ENCODE measurements at places on chromosomes 7 and 10.

GRCh38 chr10:65270969-65271368 lies 1654.9 kb upstream of the LRRTM3 start:
- no peak for DNase-seq

DNA sequence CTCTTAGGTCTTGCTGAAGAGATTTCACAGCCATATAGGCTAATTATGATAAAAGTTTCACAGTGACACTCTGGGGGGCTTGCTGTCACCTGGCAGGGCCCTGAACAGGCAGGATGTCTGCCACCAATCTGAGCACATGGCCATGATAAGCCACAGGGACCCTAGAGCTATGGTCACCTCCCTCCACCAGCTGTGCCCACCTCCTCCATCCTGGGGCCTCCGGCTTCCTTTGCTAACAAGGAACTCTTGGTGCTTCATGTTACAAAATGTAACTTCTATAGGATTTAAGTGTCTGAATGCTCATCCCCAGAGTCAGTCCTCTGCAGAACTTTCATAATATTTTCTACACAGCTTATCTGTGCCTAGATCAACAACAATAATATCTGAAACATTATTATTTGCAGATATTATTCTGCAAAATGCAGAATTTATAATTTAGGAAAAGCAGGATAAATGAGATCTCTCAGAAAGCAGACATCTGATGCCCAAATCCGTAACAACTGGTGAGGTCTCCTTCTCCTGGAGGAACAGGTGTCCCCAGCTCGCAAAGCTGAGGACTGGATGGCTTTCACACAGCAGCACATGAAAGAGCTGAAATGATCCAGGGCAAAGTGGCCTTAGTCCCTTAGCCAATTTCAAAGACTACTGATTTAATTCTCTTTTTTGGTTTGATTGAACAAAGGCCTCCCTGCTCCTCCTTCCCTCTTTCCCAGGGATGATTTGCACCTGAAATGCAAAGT lies 287.0 kb upstream of the AOAH start:
- DNase-seq: no peak

DNA sequence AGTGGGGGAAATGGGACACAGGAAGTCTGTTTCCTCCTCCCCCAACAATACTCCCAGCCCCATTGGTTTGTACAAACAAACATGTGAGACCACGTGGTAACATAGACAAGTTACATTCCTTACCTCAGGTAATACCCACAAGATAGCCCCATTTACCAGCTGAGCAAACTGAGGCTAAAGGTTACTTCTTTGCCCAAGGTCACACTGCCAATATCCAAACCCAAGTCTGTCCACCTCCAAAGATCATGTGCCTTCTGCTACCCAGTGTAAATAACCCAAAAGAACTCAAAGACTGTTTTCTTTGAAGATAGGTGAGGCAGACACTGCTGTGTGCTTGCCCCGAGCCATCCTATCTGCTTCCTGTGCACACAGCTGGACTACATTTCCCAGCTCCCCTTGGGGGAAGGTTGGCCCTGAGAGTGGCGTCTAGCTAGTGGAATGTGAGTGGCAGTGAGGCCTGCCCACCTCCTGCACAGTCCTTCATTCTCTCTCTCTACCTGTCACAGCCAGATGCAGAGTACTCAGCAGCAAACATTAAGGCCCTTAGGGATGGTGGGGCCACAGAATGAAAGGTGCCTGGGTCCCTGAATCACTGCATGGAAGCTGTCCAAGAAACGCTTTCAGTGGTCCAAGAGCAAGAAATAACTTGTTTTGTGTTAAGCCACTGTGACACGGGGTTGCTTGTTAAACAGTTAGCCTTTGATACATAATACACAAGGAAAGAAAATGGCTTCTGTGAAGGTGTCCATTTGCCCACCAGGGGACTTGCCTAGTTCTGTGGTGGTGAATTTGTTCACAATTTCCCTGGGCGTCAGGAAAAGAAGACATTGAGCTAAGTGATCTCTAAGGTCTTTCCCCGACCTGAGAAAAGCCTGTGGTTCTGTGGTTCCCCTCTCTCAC lies 257.7 kb upstream of the NFE2L3 start:
- no peak for DNase-seq

GRCh38 chr10:79286318-79286951 lies 60.8 kb upstream of the PPIF start:
- DNase-seq: no peak

- DNase-seq: peak; percentile 20
Observed at GRCh38 chr10:115092555-115093285, 445 bp upstream of the ATRNL1 start.

- DNase-seq: no peak
Observed at GRCh38 chr10:61986382-61986781, 84.9 kb downstream of the ARID5B start.

DNA sequence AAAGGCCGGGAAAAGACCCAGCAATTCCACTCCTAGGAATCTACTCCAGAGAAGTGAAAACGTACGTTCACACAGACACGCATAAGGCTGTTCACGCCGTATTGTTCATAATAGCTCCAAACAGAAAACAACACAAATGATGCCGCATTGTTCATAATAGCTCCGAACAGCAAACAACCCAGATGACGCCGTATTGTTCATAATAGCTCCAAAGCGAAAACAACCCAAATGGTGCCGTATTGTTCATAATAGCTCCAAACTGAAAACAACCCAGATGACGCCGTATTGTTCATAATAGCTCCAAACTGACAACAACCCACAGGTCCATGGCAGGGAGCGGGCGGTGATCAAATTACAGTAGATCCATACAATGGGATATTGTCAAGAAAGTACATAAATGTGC lies 85.2 kb upstream of the DNAAF5 start:
- no peak for DNase-seq

DNA sequence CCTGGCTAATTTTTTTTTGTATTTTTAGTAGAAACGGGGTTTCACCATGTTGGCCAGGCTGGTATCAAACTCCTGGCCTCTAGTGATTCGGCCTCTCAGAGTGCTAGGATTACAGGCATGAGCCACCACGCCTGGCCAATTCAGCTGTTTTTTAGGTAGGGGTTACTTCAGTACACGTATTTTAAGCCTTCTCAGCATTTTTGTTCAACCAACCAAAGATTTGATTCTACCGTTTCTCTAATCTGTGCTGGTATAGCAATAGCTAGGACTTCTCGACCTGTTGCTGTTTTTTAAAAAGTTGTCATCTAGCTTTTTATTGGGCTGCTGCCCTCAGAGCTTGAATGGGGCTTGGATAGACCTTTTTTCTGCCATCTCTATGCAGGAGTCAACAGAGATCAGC lies 34.9 kb downstream of the PROSER2 start:
- DNase-seq: no peak

- no peak for DNase-seq
Observed at GRCh38 chr7:107876916-107877315, 14.1 kb upstream of the DLD start.

DNA sequence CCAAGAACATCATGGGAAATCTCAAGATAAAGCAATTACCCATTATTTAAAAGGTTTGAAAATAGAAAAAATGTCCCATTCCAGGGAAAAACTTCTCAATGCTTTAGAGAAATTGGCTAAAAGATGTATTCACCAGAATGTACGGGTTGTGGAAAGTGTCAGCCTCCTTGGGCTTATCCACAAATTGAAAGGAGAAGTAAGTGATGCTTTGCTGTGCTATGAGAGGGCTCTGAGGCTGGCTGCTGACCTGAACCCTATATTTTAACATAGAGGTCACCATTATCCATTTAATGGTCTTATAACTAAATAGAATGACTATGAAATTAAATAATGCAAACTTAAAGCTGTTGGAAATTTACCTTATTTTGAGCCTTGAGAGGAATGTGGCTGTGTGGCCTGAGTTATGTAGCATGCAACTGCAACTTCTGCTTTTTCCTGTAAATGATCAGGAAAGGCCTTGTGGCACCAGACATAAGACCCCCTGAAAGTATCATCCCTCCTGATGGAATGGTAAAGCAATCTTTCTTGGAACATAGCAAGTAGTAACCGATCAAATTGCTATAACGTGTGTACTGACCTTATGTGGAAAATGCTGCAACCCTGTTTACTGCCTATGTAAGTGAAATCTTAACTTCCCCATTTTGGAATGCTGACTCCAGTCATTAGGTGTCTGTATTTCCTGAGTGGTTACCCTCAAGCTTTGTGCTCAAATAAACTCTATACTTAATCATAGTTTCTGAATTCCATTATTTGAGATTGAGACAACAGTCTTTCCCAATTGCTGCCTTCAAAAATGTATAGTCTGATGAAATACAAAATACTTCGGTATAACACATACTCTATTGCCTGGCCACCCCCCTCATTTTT lies 6.9 kb downstream of the IFIT1B start:
- DNase-seq: no peak

DNA sequence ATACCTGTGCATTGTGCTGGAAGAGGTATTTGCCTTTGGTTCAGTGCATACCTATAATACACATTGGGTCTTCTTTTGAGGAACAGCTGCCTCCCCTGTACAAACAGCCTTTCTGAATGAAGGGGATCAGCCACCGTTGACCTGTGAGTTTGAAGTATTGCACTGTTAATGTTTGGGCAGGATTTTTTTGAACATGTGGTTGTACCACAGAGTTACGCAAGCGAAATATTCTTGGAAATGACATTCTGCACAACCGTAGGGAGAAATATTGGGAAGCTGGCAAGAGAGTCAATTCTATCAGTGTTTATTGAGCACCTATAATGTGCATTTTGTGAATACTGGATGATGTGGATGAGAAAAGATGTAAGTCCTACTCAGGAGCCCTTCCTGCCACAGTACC lies 270.6 kb downstream of the AUTS2 start:
- no peak for DNase-seq

DNA sequence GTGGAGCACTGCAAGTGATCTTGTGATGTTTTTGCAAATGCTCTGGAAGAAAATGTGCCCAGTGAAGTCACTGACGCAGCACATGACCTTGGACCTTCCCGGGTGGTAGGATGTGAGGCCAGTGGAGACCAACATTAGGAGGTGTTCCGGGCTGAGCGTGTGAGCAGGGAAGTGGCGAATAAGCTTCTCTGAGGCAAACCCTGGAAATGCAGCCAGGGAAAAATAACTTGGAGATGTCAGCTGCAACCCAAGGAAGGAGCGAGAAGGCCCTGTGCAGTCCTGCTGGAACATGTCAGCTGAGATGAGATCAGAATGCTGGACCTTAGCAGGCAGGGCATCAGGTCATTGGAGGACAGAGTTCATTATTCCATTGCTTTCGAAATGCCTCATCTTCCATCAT lies 18.6 kb upstream of the SDK1 start:
- DNase-seq: no peak

DNA sequence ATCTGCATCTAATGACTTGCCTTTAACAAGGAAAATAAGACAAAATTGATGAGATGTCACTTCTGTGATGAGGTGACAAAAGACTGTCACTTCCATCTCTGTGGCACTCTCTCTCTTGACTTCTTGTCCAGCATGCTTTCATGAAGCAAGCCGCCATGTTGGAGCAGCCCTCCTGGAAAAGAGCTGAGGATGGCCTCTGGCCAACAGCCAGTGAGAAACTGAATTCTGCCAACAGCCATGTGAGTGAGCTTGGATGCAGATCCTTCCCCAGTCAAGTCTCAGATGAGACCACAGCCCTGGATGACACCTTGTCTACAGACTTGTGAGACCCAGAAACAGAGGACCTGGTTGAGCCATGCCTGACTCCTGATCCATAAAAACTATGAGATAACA lies 412.6 kb upstream of the SHH start:
- DNase-seq: no peak

- DNase-seq: no peak
Observed at GRCh38 chr10:80598084-80598798, 60.5 kb downstream of the SH2D4B start.

DNA sequence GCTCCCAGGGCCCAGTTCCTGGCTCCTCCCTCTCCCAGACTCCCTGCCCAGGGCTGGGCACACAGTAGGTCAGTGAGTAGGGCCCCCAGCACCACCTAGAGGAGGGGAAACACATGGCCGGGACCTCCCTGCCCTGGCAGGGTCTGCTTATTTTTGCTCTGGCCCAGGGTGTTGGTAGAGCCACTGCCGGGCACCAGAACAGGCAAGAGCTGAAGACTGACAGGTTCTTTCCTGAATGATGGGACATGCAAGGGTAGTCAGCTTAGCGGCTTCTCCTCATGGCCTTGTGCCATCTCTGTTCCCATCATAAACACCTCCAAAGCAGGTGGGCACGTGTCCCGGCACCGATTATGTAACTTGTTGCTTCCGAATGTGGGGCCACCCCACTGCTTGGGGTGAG lies 86.5 kb downstream of the NEURL1 start:
- no peak for DNase-seq
